ENCODE measurements at places on chromosomes 2 and 18.

- DNase-seq, result no peak
These were observed 103.4 kb downstream of the DYSF start for GRCh38 chr2:71556692-71557250.

- no peak for DNase-seq
These were observed 114.7 kb downstream of the MTX2 start for GRCh38 chr2:176383836-176384442.

DNA sequence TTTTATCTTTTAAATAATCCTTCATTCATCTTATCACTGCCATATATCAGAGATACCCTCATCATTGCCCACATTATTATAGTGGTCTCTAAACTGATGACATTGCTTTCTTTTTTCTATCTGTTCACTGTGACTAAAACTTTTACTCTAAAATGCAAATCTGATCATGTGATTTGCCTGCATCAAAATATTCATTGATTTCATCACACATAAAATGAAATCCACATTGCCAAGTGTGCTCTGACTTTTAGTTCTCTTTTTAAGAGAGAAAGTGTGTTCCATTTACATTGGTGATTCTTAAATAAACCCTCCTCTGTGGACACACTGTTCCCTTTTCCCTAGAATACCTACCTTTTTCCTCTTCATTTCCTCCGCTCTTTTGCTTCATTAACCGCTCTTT is 7.5 kb downstream of the REL start:
- no peak for DNase-seq

- DNase-seq, result no peak
These were observed 349.0 kb upstream of the TNP1 start for GRCh38 chr2:217208867-217209266.

GRCh38 chr18:13712400-13713131 is 13.8 kb downstream of the FAM210A start:
- no peak for DNase-seq
